ENCODE measurements at places on chromosomes 11 and 22.

- DNase-seq: no peak
Measured at GRCh38 chr11:130580891-130581492, 132.5 kb downstream of the ADAMTS15 start.

GRCh38 chr11:19903620-19904069 lies 191.0 kb downstream of the NAV2 start:
- peak; percentile 46 for DNase-seq

GRCh38 chr11:77127920-77128691 lies at the start of gene MYO7A:
MYO7A (plus strand) TSS chr11:77128246; CDS start chr11:77130635, 2,389 bp downstream.
- no peak for DNase-seq

- DNase-seq: peak; percentile 55
Measured at GRCh38 chr11:11171854-11172253, 181.2 kb downstream of the CSNK2A3 start.

GRCh38 chr11:7348432-7349304 lies 97.0 kb downstream of the SYT9 start:
- DNase-seq: no peak

Measured in activated CD4-positive, alpha-beta T cell treated with anti-CD3 and anti-CD28 coated beads, Interleukin-2, Interleukin-4, amounts not matched to agents 100 ng/mL and 50 ng/mL, durations not matched to agents 16 hours and 8 hours (primary cell).